ENCODE measurements at places on chromosomes 6 and 20.

DNA sequence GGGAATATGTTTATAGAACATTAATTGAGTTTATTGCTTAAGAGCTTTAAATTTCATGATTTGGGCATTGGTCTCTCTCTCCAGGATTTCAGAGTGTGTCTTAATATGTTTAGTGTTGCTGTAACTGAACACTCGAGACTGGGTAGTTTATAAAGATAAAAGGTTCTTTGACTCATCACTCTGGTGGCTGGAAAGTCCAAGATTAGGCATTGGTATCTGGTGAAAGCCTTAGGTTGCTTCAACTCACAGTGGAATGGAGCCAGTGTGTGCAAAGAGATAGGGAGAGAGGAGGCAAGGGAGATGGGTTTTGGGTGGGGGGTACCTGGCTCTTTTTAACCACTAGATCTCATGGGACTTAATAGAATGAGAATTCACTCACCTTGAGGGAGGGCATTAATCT, 35.6 kb upstream of the DTNBP1 start:
- DNase-seq, result no peak

DNA sequence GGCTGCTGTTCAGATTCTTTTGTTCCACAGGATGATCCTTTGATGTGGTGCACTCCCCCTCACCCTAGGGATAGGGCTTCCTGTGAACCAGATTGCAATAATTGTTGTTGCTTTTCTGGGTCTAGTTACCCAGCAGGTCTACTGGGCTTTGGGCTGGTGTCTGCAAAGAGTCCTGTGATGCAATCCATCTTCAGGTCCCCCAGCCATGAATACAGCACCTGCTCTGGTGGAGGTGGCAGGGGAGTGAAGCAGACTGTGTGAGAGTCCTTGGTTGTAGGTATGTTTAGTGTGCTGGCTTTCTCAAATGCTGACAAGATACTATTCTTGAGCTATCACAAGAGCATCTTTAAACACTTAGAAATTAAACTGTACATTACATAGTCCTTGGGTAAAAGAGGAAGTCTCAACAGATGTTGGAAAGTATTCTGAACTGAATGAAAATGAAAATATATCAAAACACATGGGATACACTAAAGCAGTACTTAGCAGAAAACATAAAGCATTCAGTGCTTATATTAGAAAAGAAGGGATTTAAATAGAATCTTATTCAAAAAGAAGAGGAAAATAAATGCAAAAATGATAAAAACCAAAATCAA, 49.1 kb upstream of the CCR6 start:
- DNase-seq, result no peak

- DNase-seq, result no peak
Observed at GRCh38 chr6:151199991-151200390, 39.8 kb upstream of the AKAP12 start.

- no peak for DNase-seq
Observed at GRCh38 chr6:49905296-49905695, 39.0 kb upstream of the CRISP1 start.

GRCh38 chr6:144447472-144447871, 162.3 kb downstream of the UTRN start:
- no peak for DNase-seq

GRCh38 chr6:20325641-20326421, 75.8 kb upstream of the E2F3 start:
- DNase-seq, result no peak

GRCh38 chr6:51045548-51045947, 226.9 kb downstream of the TFAP2B start:
- no peak for DNase-seq

DNA sequence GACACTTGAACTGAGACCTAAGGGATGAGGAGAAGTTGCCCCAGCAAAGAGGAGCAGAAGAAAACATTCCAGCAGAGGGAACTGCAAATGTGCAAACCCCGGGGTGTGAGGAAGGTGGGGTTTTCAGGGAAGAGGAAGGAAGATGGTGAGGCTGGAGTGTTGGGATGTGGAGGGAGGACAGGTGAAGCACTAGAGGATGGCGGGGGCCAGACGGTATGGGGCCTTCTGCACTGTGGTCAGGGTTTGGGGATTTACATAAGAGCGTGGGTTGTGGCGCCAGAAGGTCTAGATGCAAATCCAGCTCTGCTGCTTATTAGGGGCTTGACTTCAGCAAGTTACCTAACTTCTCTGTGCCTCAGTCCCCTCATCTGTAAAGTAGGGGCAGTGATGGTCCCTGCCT, 16.0 kb downstream of the DLGAP4 start:
- DNase-seq, result no peak

GRCh38 chr20:1121429-1121828, 3.0 kb downstream of the PSMF1 start:
- DNase-seq, result no peak

DNA sequence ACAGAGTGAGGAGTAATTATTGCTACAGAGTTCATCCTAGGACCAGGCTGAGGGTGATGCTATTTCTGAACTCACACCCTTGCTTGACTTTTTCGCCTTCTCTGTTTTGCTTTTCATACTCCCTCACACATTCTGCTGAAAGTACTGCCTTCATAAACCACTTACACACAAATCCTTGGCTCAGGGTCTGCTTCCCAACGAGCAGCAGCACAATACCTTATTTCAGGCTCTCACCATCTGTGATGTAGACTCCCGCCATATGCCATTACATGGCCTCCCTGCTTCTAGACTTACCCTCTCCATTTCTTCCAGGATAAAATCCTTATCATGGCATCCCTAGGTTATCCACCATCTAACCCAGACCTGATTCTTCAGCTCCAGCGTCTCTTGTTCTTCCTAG, 321.3 kb upstream of the SPTLC3 start:
- DNase-seq, result no peak

DNA sequence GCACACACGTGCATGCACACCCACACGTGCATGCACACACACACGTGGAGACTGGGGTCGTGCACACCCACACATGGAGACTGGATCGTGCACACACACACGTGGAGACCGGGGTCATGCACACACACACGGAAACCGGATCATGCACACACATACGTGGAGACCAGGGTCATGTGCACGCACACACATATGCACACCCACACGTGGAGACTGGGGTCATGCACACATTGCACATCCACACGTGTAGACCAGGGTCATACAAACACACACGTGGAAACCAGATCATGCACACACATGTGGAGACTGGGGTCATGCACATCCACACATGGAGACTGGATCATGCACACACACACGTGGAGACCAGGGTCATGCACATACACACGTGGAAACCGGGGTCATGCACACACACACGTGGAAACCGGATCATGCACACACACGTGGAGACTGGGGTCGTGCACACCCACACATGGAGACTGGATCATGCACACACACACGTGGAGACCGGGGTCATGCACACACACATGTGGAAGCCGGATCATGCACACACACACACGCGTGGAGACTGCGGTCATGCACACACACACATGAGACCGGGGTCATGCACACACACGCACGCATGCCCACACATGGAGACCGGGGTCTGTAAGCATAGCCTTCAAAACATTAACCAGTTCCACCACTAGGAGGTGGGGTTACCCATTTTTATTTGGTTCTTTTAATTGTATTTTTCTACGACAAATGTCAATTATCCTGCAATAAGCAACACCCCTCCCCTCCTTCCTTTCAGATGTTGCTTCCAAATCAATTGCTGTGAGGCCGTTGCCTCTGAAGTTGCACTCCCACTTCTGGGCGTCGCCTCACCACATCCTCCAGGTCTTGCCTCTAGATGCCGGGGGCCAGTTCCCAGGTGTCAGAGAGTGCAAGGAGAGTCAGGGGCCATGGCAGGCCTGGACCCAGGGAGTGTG, 95.8 kb downstream of the TMEM242 start:
- no peak for DNase-seq

- DNase-seq, result no peak
Observed at GRCh38 chr6:118523216-118523615, 24.9 kb upstream of the PLN start.

GRCh38 chr6:139231206-139231605, 60.6 kb downstream of the TXLNB start:
- DNase-seq, result no peak

- no peak for DNase-seq
Observed at GRCh38 chr6:45923831-45924391, 91.7 kb downstream of the CLIC5 start.

DNA sequence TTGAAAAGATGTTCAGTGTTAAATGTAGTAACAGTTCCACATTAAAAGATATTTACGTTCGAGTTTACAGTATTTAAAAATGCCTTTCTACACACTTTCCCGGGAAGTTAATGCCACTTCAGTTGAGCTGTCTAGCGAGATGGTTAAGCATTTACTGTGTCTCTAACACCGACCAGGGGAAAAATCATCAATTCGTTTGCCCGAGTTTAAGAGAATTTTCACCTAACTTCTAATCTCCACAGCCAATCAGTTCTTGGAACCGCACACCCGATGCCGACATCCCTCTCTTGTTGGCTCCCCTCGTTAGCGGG, 58.2 kb downstream of the FAM217A start:
- no peak for DNase-seq

GRCh38 chr6:157823001-157823527, at the start of gene SNX9:
Gene SNX9 (plus strand): TSS chr6:157823246. CDS start chr6:157823435, 189 bp downstream.
- DNase-seq, result peak; percentile 47

DNA sequence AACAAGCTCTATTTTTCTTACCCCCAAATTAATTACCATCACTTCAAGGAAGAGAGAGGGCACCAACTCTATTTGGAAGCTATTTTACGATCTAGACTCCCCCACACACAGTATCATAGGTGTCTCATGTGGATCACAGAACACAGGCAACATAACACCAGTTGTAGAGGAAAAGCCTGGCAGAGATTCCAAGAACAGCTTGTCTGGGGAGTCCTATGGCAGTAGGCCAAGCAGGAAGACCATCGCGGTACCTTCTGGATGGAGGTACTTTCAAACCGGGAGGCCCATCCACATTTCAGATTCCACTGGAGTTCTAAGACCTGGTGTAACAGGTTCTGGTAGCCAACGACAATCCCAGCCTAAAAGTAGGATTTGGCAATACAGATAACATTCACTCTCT, 37.6 kb upstream of the SPDEF start:
- DNase-seq, result no peak

DNA sequence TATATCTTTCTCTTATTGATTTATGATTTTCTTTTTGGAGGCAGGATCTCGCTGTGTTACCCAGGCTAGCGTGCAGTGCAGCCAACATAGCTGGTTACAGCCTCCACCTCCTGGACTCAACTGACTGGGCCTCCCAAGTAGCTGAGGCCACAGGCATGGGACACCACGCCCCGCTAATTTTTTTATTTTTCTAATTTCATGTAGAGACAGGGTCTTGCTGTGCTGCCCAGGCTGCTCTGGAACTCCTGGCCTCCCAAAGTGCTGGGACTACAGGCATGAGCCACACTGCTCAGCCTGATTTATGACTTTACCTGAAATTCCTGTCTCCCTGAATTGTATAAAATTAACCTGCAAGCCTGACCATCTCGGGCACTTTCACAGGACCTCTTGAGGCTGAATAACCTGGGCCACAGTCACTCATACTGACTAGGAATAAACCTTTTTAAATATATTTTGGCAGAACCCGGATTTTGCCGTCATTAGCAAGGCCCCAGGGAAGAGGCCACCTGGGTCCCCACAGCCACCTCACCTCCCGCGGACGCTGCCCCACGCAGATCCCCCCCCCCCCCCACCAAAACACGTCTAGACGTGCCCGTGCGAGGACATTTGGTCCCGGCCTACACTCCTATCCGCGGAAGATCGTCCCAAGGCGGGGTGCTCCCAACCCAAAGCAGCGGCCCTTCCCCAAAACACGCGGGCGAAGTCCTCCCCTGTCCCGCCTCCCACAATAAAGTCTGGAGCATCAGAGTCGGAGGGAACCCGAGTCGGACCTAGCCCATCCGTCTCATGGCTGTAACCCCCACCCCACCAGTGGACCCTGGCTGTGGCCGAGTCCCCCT, 902 bp downstream of the ZNF337 start:
- no peak for DNase-seq

GRCh38 chr6:87698547-87699006, 3.5 kb downstream of the AKIRIN2 start:
- DNase-seq, result no peak

DNA sequence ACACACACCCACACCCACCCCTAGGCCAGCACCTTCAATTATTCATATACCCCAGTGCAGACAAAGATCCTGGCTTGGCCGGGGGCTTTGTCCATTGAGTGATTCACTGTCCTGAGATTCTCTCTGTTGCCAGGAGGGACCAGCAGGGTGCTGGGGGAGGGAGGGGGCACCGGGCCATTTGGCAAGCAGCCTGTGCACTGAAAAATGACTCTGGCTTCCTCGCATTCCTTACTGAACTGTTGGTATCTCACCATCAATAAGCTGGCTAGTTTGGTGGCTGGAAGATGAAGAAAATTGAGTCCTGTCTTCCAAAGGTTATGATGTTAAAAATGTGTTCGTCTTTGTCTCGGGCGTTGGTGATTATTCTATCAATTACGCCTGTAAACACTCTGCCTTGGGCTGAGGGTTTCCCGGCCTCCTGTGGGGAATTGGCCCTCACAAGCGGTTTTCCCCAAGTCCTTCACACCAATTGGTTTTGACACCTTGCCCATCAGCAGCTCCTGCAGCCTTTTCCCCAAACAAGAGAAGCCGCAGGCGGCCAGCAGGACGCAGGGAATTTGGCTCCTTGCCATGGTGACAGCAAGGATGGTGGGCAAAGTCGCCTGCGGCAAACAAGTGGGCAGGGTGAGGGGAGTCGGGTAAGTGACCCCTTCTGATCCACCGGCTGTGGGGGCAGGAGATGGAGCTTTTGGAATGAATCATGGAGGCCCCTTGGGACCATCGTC, 4.9 kb downstream of the VSTM2L start:
- DNase-seq, result no peak

DNA sequence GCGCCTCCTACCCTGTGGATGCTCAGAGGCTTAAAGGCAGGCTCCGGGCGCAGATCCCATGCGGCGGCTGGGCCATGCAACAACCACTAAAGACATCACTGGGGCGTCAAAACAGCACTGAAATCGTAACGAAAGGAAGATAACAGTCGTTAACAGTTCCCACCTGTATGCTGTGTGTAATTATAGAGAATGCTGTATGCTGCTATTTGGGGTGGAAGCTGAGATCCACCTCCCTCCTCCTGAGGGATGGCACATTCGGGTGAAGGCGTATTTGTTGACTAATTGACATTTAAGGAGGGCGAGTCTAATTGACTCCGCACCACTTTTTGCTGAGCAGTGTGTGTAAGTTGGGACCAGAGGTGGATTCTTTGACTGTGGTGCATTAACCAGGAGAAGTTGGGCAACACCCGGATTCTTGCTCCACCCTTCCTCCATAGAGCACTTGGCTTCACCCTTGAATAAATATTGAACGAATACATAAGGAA, 687 bp downstream of the SLC35A1 start:
- DNase-seq, result no peak

DNA sequence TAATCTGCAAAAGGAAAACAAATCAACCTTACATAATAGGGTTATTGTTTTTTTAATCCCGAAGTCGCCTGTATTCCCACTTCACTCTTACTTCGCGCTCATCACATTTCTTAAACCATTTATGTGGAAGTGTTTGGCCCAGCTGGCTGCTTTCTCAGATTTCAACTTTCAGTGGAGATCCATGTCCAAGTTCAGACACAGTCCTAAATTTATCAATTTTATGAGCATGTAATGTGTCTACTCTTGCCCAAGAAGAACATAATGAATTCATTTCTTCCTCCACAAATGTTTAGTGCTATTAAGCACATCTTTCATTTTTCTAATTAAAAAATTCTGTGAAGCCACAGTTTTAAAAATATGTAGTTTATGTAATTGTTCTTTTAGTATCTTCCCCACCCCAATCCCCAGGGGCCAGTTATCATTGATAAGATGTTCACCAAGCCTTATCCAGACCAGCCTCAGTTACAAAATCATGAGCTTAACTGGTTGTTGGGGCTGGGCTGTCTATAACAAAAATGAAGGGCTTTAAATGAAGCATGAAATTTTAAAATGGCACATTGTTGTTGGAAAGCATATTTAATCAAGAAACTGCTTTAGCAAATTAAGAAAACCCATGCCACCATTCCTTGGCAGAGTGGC, 151.7 kb downstream of the UST start:
- no peak for DNase-seq
